ENCODE measurements at places on chromosomes 4 and X.

GRCh38 chrX:107677909-107678308 lies 49.6 kb downstream of the PRPS1 start:
- no peak for DNase-seq

DNA sequence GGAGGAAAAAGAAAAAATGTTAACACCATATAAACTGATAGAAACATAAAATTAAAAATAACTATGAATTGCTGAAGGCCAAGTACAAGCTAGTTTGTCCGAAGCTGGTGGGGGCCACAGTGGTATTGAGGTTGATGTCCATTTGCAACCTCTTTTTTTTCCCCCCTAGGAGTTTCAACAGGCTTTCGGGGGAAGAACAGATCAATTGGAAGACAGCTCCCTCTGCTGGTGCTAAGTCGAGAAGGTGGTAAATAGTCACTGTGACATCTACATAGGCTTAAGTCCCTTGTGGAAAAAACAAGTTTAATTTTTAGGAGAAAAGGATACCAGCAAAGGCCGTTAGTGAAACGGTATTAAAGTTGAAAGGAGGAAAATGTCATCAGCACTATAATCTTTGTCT lies 115.7 kb upstream of the ZXDA start:
- DNase-seq = no peak

GRCh38 chrX:32010948-32011347 lies 939.1 kb upstream of the FTHL17 start:
- no peak for DNase-seq

- DNase-seq = no peak
Observed at GRCh38 chrX:116499780-116500179, 37.0 kb upstream of the CT83 start.

- no peak for DNase-seq
Observed at GRCh38 chrX:8864161-8864560, 63.0 kb upstream of the FAM9A start.

All from non-pigmented ciliary epithelial cell (primary cell).